ENCODE measurements at places on chromosomes 16 and 17.

DNA sequence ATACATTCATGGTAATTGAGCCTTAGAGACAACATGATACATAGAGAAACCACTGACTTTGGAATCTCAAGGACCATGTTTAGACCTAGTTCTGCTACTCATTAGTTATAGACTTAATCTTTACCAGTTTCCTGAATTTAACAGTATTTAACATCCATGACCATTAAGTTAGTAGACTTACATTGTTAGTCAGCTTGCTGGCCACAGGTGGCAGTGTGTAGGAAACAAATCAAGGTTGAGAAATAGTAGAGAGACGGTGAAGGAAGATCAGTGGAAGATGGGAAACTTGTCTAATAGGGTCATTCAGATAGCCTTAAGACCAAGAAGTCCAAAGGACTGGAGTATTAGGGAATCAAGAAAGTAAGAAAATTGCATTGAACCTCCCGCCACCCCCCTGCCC is 31.0 kb downstream of the OMG start:
- DNase-seq = no peak
- H3K36me3 ChIP-seq = peaks cover 38% of the 10 kb centered on the region
- no peak overlapping the region for H3K27ac ChIP-seq
- no peaks in the 10 kb centered on the region for H3K27me3 ChIP-seq
- H3K4me3 ChIP-seq = no peak overlapping the region

GRCh38 chr16:2776500-2777139 is 460 bp downstream of the ELOB start:
- peaks cover 3% of the 10 kb centered on the region for H3K27me3 ChIP-seq
- peak overlapping the region; percentile 97 for H3K4me3 ChIP-seq
- peak overlapping the region; percentile 96 for H3K27ac ChIP-seq
- H3K36me3 ChIP-seq = peaks cover 10% of the 10 kb centered on the region
- no peak for DNase-seq
- peaks cover 19% of the 10 kb centered on the region for H3K4me1 ChIP-seq

DNA sequence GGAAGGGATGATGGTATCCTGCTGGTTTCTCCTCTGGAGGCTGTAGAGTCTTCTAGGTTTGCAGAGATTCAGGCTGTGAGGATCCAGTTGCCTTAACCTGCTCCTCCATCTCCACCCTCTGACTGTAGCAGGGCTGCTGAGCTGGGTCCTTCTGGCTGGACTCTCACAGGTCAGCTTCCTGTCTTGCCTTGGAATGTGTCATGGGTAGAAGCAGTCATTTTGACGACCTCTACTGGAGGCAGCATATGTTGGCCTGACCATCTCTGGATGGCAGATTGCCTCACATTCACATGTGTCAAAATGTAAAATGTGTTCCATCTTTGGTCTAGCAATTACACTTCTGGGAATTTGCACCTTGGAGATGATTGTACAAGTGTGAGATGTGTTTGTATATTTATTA is 504.4 kb upstream of the EEF2KMT start:
- no peak overlapping the region for H3K4me3 ChIP-seq
- no peak overlapping the region for H3K27ac ChIP-seq
- H3K27me3 ChIP-seq = peaks cover 3% of the 10 kb centered on the region
- H3K4me1 ChIP-seq = no peaks in the 10 kb centered on the region
- H3K36me3 ChIP-seq = no peaks in the 10 kb centered on the region
- DNase-seq = no peak

GRCh38 chr16:72946474-72947194 is 101.3 kb downstream of the ZFHX3 start:
- peak overlapping the region; percentile 76 for H3K4me3 ChIP-seq
- peaks cover 59% of the 10 kb centered on the region for H3K4me1 ChIP-seq
- peaks cover 36% of the 10 kb centered on the region for H3K36me3 ChIP-seq
- peak overlapping the region; percentile 66 for H3K27ac ChIP-seq

DNA sequence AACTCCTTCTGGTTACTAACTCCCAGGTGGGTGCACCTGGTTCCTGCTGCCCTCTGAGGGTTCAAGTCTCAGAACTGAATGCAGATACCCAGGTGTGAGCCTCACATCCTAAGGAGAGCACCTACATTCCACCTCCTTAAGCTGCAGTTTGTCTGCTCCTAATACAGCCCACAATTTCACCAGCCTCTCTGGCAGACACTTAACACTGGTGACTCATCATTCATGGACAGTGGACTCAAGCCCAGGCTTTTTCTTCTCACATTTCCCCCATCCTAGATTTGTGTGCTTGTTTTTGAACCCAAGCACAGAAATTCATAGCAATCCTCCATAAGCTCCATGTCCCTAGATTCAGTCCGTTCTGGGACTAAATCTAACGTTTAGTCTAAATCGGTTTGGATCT is 7.0 kb upstream of the MAF start:
- peaks cover 28% of the 10 kb centered on the region for H3K4me1 ChIP-seq
- no peaks in the 10 kb centered on the region for H3K36me3 ChIP-seq
- DNase-seq = no peak
- no peak overlapping the region for H3K27ac ChIP-seq
- H3K27me3 ChIP-seq = peaks cover 62% of the 10 kb centered on the region
